Right ventricle myocardium superior (tissue), 1 donor: ENCODE measurements at places on chromosomes 1 and 21. TPM values are rescaled to one million over a fixed set of nuclear protein-coding genes. Genes with fewer than 3 reads are reported as not detected.

The OLFML3 gene
- 10.9 TPM for total RNA-seq

The PTPRC gene
- 7.2 TPM for total RNA-seq

The FCRLB gene
- total RNA-seq, result 0.19 TPM

The FTCD gene
- total RNA-seq, result 1.9 TPM

The DRAM2 gene
- 38.6 TPM for total RNA-seq

The RUNX3 gene
- 1.0 TPM for total RNA-seq

The NOS1AP gene
- 4.6 TPM for total RNA-seq

GRCh38 chr1:183711165-183711682 is 58.1 kb upstream of the APOBEC4 start:
- no peak for DNase-seq

DNA sequence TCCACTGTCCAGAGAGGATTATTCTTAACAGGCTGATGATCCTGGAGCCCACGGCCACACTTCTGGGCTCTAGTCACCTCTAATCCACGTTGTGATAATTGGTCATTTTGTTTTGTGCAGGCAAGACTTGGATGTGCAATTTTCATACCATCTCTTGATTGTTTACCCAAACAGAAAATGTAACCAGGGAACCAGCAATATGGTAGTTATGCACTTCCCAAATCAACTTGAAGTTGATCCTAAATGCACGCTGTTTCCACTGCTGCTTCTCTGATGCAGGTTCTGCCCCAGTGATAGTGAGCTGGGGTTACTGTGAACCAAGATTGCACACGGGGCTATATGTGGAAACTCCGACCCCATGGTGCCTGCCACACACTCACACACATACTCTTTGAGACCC is 14.7 kb upstream of the KCNJ15 start:
- no peak for DNase-seq

- DNase-seq, result no peak
These were observed 70.3 kb upstream of the SOX13 start for GRCh38 chr1:204002614-204003013.

GRCh38 chr1:157418659-157419058 is 133.7 kb downstream of the FCRL5 start:
- DNase-seq, result no peak

DNA sequence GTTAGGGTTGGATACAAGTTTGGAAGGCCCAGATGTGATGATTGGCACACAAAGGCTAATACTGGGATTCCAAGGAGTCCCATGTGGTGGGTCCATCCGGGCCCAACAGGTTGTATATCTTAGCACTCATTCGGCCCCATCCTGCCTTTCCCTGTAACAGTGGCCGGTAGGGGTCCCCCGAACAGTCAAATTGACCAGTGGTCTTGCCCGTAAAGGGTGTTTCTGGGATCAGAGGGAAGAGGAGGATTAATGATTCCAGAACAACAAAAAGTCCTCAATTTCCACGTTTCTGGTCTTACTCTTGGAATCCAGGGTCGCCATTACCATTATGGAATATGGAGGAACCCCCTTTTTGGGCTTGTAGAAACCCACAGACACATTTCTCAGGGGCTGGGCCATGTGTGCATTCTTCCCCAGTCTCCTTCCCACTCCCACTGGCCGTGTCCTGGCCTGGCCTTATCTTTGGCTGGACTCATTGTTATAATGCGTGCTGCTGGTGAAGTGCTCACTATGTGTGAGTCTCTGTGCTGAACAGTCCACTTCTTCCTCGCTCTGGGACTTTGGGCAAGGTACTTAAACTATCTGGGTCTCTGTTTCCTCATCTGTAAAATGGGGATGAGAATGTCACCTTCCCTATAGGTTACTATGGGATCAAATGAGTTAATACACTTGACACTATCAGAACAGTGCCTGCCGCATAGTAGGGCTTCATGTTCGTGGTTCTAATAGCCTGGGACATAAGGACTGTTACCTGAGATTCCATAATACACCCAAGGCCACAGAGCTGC is 161.8 kb downstream of the DYRK1A start:
- no peak for DNase-seq

DNA sequence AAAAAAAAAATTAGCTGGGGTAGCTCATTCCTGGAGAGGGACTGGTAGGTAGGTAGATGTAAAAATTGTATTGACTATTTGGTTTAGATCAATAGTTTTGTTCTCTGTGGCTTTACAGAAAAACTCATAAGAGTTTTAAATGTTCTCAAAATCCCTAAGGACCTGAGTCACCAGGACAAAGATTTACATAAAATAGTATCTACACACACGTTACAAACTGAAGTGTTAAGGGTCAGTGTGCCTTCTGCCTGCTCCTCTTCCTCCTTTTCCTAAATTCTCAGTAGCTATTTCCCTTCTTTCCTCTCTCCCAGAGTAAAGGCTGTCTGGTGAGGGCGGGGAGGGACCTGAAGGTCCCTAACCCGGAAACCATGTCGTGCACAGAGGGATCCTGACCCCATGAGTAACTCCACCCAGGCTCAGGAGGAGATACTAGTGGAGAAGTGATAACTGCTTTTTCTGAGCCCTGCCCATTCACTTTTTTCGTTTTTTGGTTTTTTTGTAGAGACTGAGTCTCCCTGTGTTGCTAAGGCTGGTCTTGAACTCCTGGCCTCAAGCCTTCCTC is 8.1 kb downstream of the PLEKHM2 start:
- DNase-seq, result no peak

DNA sequence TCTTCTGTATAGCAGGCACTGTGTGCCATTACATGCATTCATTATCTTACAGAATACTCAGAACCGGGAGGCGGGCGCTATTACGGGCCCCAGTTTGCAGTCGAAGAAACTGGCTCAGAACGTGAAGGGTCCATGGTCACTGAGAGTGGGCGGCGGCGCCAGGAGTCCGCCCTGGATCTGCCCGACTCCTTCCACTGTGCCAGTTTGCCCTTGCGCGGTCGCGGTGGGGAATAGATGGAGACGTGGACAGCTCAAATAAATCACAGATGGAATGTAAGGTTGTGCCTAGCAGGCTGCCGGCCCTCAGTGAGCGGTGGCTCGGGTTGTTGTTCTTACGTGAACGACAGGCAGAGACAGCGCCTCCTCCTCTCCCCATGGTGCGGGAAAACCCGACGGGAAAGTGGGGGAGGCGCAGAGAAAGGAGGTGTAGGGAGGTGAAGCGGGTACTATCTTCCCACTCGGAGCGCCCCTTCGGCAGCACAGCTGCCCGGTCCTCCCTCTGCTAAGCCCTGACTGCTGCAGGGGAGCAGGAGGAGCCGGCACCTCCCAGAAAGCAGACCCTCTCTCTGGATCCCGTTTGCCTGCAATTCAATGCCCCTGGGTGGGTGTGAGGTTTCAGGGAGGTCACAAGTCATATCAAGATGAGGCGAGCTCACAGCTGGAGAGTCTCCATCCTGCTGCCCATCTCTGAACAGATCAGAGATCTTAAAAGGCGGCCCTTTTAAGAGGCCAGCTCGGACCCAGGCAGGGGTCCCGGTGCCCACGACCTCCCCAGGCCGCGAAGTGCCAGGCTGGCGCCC is 1.1 kb downstream of the COL9A2 start:
- DNase-seq, result peak; percentile 46

GRCh38 chr1:167486090-167486824 is 32.1 kb downstream of the CD247 start:
- DNase-seq, result peak; percentile 58

GRCh38 chr1:201702936-201703335 is 126.0 kb upstream of the IPO9 start:
- no peak for DNase-seq

DNA sequence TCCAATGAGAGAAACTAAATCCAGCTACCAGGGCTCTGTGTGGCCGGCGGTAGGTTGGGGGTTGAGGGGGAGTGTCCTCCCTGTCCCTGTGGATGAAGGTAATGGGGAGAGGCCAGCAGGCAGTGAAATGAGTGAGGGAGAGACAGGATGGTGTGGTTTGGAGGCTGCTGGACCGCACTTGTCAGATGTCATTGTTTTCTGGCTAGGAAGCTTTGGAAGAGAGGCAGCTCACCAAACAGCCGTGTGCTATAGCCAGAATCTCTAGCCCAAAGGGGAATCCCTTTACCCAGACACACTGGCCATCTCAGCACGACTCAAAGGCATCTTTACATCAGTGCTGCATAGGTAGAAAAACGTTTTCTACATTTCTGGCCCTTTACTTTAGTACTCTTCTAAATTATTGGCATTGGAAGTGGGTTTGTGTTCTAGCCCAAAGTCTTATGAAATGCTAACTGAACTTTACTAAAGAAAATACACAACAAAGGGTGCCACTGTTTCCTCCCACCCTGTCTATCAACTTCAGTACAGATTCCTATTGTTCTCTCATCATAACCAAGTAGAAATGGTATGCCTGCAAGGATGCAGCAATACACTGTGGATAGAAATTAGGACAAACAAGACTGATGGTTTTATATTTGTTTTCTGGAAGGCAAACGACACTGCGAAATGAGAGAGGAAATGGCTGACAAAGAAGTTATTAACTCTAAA is 95.9 kb upstream of the COA6 start:
- no peak for DNase-seq

GRCh38 chr1:91511386-91511785 is 10.7 kb downstream of the CDC7 start:
- DNase-seq, result no peak

DNA sequence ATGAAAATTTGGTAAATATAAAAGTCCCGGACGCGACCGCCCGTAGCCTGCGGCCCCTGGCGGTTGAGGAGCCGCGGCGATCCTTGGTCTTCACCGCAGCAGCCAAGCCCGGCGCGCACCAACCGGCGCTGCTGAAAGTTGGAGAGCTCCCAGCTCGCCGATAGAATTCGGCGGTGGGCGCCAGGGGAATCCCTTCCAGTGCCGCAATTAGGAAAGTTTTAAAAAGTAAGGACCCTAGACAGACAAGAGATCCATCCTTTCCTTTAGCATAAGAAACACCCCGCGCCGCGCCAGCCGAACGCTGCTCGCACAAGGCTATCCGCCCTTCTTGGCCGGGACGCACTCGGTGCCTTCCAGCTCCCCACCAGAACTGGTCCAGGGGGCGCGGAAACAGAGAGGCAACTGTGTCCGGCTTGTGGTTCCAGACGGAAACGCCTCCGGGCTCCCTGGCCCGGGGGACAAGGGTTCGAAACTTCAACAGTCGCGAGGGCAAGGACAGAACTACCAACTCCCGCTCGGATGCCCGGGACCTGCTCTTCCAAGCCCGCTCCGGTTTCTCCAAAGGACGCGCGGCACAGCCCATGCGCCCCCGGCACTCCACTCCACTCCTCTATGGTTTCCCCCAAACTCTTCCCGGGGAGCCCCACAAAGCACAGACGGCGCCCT is 1.7 kb downstream of the FAM78B start:
- peak; percentile 63 for DNase-seq

DNA sequence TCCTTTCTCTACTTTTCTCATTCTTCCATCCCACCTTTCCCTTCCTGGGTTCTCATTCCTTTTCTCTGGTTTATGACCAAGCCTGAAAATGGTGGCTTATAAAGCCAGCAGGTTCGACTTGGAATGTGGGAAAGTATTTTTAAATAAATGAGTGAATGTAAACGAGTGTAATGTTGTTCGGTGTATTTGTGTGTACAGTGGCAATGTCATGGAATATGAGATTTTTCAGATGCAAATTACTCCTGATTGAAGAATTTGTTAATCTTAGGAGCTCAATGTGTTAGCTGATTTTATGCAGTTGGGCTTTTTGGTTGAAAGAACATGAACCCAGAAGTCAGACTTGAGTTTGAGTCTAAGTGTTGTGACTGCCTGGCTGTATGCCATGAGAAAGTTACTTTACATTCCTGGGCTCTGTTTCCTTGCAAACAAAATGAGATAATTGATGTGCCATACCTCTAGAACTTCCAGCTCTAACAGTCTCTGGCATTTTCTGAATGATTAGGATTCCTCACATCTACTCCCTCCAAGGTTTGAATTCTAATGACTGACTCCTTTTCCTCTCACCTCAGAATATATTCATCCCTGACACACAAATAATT is 6.6 kb downstream of the SGIP1 start:
- DNase-seq, result no peak

GRCh38 chr1:207981976-207982375 is 71.1 kb upstream of the CD34 start:
- DNase-seq, result no peak
